ENCODE measurements at places on chromosomes 7 and 10. TPM values are rescaled to one million over a fixed set of nuclear protein-coding genes. Genes with fewer than 3 reads are reported as not detected.

Gene SUN3
- not detected for total RNA-seq

Gene IFIT1
- 10.6 TPM for total RNA-seq

Gene NME8
- total RNA-seq, result not detected

Gene AKR1C4
- total RNA-seq, result not detected

Gene RARRES2
- total RNA-seq, result 197 TPM

Gene OPN1SW
- not detected for total RNA-seq

Gene LRGUK
- not detected for total RNA-seq

All from right atrium auricular region (tissue), 2 donors.